ENCODE measurements at places on chromosomes 7 and 10.

GRCh38 chr10:20114179-20114578 is 297.9 kb downstream of the PLXDC2 start:
- DNase-seq, result no peak

DNA sequence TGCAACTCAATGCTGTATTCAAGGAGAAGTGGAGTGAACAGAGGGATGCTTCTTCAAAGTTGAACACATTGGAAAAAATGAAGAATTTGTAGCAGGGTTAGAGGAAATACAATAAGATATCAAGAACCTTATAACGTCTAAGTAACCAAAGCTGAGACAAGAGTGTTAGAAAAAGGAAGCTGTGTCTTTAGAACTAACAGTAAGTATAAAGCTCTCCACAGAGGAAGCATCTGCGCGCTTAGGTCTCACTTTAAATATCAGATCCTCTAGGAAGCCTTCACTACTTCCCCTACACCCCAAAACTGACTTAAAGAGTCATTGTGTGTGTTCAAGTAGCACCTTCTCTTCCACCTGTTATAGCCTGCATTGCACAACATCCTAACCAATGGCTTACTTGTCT is 43.0 kb downstream of the CH25H start:
- DNase-seq, result no peak

DNA sequence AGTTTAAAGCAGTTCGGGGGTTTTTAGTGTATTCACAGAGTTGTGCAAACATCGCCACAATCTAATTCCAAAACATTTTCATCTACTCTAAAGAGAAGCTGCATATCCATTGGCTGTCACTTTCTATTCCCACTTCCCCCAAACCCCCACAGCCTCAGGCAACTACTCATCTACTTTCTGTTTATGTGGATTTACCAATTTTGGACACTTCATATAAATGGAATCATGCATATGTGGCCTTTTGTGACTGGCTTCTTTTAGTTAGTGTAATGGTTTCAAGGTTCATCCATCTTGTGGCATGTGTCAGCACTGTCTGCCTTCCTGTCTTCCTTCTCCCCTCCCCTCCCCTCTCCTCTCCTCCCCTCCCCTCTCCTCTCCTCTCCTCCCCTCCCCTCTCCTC is 78.5 kb upstream of the FZD1 start:
- DNase-seq, result no peak

DNA sequence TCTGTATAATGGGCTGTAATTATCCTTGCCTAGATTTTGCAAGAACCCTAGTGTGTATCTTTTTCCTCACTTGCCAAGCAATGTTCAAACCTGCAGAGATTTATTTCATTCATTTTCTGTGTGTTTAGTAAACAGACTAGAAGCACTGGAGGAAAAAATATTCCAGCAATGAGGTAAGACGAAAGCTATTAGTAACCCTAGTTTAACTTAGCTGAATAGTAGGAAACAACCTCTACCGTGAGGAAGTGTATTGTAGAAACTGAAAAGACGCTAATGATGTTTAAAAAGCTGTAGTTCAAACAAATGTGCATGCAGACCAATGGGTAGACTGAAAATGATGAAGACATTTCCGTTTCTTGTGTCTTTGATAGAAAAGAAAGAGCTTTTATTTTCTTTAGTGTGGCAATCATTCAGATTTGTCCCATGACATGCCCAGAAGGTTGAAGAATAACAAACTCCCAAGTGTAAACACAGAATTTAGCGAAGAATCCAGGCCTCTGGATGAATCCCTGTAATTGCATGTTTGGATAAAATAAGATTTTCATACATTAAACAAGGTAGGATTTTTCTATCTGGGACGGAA is 20.7 kb downstream of the CAV1 start:
- no peak for DNase-seq

DNA sequence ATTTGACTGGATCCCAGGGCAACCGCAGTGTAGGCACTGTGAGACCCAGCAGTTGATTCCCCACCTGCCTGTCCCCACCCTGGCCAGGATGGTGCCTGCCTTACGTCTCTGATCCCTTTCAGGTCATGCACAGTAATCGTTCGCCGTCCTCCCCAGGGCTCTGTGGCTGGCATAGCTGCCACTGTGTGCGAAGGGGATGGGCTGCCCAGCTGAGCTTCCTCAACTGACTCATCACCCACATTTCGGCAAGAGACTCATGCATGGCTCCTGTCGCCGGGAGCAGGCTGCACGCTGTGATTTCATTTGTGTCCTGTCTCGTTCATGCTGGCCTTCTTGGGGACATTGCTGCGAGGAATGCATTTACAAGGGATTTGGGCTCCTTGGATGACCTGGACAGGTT is 252.4 kb downstream of the KLF6 start:
- DNase-seq, result no peak

DNA sequence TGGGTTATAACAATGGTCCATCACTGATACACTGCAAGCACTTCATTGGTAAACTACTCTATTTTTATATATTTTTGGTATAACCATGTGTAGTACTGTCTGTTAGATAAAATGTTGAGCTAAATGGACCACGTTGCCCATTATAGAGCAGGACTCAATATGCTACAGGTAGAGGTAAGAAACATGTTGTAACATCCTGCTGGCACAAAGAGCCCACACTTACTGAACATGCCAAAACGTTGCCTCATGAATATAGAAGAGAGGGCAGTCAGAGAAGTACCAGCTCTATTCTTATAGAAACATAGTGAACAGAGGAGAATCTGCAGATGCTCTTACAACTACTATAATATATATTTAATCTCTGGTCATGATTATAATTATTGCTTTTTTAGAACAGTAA is 18.4 kb upstream of the MET start:
- DNase-seq, result no peak

DNA sequence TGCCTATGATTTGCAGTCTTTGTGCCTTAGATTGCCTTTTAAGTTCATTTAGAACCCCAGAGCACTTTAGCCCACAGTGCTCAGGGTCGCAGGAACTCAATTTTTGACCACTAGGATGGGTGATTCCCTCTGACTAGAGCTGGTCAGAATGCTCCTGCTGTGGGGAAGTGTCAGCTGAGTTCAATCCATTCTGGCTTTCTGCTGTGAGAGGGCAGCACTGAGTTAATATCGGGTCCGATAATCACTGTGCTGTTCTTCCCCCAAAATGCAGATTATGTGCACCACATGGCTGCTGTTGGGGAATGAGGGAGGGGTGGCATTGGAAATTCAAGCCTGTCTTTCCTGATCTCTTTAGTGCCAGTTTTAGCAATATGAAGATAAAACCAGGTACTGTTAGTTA is 886.4 kb downstream of the DNAJB9 start:
- no peak for DNase-seq

GRCh38 chr7:103715376-103716120 is 269.5 kb upstream of the SLC26A5 start:
- no peak for DNase-seq

All from substantia nigra (tissue), 51 donors.